ENCODE measurements at places on chromosomes 13 and 19.

GRCh38 chr19:8144273-8144995, 5.0 kb downstream of the FBN3 start:
- no peak for DNase-seq

- no peak for DNase-seq
Observed at GRCh38 chr19:53903055-53903680, 5.9 kb upstream of the CACNG7 start.

DNA sequence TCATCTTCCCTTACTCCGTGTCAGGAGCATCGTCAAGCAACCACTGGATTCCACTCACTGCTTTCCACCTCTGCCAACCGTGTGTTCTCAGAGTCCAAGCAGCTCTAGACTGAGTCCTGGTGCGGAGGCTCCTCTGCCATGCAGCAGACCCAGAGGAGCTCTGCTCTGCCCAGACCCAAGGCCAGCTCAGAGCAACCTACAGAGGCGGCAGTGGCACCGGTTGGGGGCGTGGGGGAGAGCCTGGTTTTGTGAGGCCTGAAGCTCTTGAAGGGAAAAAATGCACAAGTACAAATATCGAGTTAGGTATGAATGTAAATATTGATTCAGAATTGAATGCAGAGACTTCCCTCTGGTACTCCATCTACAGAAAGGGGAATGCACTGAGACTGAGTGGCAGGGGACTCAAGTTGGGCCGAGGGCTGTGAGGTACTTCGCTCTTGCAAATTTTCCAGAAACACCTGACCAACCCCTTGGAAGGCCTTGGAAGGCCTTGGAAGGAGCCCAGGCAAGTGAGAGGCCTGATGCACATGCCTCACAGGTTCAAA, 46.7 kb downstream of the GJA3 start:
- no peak for DNase-seq

DNA sequence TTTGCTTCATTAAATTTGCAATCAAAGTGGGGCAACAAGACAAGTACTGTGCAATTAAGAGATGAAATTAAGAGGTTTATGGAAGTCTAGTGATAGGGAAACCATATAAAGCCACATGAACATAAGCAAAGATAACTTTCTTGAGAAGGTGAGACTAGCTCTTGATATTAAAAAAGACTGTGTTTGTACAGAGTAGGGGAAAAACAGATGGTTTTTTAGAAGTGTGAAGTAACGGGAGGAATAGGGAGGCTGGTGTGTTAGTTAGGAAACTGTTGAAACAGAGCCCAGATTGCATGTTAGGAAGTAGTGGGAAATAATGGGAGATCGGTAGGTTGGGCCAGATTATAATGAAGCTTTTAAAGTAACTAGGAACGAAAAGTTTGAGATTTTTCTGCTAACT, 149.8 kb upstream of the FREM2 start:
- DNase-seq = no peak

DNA sequence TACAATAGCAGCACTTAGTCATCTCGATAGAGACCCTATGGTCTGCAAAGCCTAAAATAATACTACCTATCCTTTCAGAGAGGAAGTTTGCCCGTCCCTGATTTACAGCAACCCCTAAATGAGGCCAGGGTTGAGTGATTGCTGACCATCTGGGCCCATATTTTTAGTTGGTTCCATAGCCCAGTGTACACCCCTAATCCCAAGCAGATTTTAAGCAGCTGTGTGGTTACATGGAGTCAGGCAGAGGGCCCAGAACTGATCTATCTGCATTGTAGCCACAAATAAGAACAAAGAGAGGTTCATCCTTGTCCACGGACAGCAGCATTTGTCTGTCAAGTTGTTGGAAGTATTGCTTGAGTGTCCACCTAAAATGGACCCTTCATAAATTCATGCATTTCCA, 148.2 kb downstream of the DCT start:
- DNase-seq = no peak

- no peak for DNase-seq
Observed at GRCh38 chr13:112060282-112060830, 6.6 kb upstream of the SOX1 start.

DNA sequence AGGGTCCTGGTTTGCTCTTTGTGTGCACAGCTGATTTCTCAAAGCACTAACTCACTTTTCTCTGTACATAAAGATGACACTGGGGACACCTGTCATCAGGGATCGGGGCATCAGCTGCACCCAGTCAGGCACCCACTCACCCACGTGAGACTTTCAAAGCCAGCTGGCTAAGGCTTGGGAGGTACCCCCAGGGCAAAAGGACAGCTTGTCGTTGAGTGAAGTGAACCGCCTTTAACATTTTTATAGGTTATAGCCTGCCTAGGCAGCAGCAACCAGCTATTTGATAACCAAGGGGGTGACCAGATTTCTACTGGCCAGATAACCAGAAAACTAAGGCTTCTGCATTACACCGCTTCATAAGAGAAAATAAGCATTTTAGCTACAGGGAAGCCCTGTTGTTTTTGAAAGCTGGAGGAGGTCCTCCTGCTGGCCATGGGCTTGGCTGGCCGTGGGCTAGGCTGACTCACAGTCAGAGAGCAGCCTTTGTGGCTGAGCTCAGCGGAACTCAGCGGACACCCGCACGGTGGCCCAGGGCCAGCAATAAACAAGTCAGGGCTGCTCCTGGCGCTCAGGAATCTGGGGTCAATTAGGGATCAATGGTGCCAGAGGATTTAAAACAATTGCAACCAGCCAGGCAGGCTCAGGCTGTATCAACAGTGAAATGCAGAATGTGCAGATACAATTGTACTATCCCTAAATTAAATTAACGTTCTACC, 57.1 kb downstream of the ALOX5AP start:
- no peak for DNase-seq

- no peak for DNase-seq
Observed at GRCh38 chr13:114319441-114319913, 5.2 kb downstream of the CHAMP1 start.

- no peak for DNase-seq
Observed at GRCh38 chr13:113832205-113832604, 31.7 kb downstream of the GAS6 start.

GRCh38 chr19:37899966-37900365, 6.4 kb downstream of the WDR87 start:
- DNase-seq = no peak

DNA sequence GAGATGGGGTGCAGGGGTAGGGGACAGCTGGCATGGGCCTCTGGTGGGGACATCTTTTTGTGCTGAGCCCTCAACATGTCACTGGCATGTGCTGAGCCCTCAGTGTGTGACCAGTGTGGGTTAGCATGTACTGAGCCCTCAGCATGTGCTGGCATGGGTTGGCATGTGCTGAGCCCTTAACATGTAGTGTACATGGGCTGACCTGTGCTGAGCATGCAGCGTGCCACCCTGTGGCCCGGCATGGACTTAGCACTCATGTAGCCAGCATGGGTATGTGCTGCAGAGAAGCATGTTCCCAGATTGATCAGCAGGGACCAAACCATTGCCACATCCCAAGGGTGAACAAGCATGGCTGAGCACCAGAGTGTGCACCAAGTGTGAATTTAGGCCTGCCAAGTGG, 11.5 kb downstream of the HIPK4 start:
- no peak for DNase-seq

- no peak for DNase-seq
Observed at GRCh38 chr19:52258426-52258825, 11.0 kb upstream of the ZNF766 start.

DNA sequence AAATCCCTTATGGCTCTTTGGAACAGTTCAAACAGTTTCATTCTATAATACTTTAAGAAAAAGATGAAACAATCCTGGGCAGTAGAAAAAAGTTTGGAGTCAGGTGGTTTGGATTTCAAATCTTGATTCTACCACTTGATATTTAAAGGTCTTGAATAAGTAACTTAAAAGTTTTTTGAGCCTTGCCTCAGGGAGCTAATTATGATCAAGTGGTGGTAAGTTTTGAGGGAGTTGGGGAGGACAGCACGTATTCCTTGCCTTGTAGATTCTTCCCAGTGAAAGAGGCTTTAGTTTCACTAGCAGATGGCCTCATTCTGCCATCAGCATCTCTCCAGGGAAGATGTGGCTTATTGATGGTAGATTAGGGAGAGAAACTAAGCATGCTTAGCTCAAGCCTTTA, 168.4 kb upstream of the CSNK1A1L start:
- DNase-seq = no peak

GRCh38 chr13:46202188-46202795, 9.4 kb upstream of the LRRC63 start:
- no peak for DNase-seq

- DNase-seq = no peak
Observed at GRCh38 chr13:113845055-113845454, 18.8 kb downstream of the GAS6 start.

GRCh38 chr19:56348289-56348877, 33.7 kb upstream of the ZSCAN5A start:
- DNase-seq = no peak

DNA sequence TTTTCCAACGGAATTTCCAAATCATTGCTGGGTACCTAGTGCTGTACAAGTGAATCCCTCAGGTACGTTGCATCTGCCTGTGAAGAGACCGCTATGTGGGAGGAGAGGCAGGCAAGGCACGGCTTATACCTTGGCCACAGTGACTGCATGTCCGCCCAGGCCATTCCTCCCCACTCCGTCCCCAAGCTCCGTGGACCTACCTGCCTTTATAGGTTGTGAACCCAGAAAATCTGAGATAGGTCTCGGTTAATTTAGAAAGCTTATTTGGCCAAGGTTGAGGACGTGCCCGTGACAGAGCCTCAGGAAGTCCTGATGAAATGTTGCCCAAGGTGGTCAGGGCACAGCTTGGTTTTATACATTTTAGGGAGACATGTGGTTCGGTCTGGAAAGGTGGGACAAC, 218.5 kb upstream of the TSHZ3 start:
- no peak for DNase-seq

DNA sequence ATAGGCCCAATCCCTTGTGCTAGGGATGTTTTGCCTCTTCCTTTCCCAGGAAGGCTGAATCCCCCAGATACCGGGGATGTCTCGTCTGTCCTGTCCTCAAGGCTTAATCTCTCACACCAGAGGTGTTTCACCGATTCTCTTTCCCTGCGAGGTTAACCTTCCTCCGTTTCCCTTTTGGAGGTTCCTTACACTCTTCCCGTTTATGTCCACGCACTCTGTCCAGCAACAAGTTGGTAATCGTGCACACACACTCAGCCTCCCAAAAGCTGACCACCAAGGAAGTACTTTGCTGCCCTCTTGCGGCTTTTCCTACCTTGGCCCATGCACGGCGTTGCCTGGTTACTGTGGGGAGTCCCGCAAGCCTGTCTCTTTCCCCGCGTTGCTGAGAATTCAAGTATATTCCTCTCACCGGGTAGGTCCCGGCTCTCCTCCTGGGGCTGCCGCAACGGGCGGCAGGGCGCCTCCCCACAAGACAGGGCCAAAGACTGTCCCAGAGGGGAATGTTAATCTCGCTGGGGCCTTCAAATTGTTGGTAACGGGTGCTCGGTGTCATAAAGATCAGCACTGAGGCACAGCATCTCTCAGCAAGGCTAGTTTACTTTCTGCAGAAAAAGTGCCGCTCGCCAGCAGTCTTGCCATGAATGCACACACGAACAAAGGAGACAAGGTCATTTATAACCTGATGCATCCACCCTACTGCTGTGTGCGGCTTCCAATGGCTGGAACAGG, 36.7 kb upstream of the CD177 start:
- no peak for DNase-seq

- DNase-seq = no peak
Observed at GRCh38 chr13:95679722-95680121, 2.8 kb downstream of the DNAJC3 start.

DNA sequence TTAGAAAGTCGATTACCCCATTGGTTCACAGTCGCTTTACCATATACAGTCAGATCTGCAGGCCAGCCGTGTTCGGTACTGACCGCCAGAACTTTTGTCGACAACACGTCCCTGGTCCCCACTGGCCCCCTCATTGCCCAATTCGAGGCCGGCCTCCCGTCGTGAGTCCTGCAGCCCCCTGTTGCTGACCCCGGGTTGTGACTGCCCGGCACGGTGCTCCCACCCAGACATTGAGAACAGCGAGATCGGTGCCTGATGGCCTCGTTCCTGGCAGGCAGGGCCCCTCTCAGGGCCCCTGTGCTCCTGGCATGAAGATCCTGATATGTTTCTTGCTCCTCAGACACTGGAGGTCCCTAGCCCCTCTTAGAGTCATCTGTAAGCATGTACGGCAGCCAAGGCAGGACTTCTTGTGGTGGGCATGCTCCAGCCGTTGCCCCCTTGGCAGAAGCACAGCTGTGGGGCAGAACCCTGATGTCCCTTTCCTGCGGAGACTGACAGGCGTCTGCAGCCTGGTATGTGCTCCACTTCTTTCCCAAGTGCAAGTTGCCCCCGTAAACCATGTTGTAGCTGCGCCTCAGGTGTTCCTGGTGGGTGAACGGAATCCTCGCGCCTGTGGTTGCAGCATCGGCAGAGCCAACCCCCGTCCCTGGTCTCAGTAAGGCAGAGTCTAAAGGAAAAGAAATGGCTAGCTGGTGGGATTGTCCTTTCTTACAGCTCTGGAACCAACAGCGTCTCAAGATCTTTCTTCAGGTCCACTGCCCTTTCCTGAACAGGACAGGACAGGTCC, 123.2 kb upstream of the SPACA7 start:
- DNase-seq = no peak

GRCh38 chr19:19461671-19462622, 53.4 kb downstream of the TSSK6 start:
- DNase-seq = no peak

GRCh38 chr13:103273825-103274224, 207.6 kb upstream of the SLC10A2 start:
- DNase-seq = no peak

GRCh38 chr19:10389863-10390262, 9.5 kb upstream of the TYK2 start:
- DNase-seq = no peak

- DNase-seq = peak; percentile 24
Observed at GRCh38 chr13:90867336-90867683, 480.2 kb upstream of the MIR17HG start.

DNA sequence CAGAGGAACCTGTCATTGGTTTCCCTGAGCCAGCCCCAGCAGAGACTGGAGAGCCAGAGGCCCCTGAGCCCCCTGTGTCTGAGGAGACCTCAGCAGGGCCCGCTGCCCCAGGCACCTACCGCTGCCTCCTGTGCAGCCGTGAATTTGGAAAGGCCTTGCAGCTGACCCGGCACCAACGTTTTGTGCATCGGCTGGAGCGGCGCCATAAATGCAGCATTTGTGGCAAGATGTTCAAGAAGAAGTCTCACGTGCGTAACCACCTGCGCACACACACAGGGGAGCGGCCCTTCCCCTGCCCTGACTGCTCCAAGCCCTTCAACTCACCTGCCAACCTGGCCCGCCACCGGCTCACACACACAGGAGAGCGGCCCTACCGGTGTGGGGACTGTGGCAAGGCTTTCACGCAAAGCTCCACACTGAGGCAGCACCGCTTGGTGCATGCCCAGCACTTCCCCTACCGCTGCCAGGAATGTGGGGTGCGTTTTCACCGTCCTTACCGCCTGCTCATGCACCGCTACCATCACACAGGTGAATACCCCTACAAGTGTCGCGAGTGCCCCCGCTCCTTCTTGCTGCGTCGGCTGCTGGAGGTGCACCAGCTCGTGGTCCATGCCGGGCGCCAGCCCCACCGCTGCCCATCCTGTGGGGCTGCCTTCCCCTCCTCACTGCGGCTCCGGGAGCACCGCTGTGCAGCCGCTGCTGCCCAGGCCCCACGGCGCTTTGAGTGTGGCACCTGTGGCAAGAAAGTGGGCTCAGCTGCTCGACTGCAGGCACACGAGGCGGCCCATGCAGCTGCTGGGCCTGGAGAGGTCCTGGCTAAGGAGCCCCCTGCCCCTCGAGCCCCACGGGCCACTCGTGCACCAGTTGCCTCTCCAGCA, 4.2 kb downstream of the ZNF574 start:
- no peak for DNase-seq

GRCh38 chr13:90866006-90866405, 481.5 kb upstream of the MIR17HG start:
- no peak for DNase-seq

GRCh38 chr13:105370011-105370650, 1165.3 kb downstream of the EFNB2 start:
- DNase-seq = no peak
